ENCODE measurements at places on chromosomes 6 and 20. TPM values are rescaled to one million over a fixed set of nuclear protein-coding genes. Genes with fewer than 3 reads are reported as not detected.

- no peak for DNase-seq
Observed at GRCh38 chr6:125316621-125317020, 14.9 kb upstream of the HDDC2 start.

- DNase-seq: no peak
Observed at GRCh38 chr6:156406099-156406498, 371.1 kb upstream of the ARID1B start.

DNA sequence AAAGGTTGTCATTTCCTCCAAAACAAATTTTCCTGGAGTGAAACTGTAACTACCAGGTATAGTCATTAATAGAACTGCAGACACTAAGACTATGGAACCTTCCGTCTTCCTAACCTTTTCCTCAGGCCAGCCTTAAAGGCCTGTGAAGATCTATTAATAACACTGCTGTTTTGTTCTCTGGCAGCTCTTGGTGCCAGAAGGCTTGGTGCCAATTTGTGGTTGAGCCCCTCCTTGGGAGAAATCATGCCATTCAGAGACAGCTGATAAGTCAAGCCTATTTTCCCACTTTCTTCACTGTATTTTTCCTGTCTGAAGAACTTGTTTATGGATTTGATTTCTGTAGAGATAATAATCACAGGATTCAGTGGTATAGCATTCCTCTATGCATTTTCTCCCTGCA is 64.8 kb downstream of the HCRTR2 start:
- DNase-seq: no peak

DNA sequence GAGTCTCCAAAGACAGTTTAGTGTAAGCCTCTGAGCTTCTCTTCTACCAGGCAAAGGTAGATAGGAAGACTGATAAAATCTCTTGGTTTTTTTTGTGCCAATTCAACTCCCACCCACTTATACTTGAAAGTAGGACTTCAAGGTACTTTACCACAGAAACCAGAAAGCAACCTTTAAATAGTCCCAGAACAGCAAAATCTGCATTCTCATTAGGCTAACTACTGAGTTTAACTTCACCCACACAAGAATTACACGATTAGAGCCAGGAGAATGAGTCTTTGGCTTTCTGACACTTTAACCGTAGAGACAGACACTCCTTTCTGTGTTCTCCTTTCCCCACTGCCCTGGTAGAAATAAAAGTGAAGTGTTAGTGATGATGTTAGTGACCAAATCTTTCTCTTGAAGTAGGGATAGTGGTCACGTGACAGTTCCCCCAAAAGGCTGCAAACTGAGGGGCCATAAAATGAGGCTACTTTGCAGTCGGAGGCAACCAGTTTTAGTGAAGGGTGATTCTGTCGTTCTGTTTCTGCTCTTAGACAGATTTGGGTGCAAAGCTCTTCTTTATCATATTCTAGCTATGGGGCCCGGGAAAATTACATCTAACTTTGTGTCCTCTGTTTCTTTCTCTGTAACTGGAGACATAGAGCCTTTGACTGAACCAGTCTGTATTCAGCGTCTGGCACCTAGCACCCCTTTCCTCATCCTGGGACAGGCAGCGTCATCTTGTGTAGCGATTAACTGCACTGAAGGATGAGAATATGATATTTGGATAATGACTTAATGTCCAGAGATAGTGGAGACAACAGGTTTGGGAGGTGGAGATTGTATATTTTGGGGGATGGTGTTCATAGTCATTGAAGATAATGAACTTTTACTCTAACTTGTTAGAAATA is 206.4 kb upstream of the CITED2 start:
- DNase-seq: no peak

DNA sequence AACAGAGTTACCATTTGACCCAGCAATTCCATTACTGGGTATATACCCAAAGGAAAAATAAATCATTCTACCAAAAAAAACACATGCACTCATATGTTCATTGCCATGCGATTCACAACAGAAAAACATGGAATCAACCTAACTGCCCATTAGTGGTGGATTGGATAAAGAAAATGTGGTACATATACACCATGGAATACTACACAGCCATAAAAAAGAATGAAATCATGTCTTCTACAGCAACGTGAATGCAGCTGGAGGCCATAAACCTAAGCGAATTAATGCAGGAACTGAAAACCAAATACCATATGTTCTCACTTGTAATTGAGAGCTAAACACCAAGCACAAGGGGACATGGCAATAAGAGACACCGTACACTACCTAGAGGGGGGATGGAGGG is 12.5 kb downstream of the RALGAPA2 start:
- no peak for DNase-seq

DNA sequence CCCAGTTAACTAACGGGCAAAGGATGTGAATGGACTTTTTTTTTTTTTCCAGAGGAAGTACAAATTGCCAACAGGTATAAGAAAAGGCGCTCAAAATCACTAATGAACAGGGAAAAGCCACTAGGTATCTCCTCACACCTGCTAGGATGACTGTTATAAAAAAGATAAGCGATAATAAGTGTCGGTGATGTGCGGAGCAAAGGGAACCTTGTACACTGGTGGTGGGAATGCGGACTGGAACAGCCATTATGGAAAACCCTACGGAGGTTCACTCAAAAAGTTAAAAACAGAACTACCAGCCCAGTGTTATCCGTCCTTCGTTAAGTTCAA is 787 bp upstream of the RAB32 start:
- no peak for DNase-seq

DNA sequence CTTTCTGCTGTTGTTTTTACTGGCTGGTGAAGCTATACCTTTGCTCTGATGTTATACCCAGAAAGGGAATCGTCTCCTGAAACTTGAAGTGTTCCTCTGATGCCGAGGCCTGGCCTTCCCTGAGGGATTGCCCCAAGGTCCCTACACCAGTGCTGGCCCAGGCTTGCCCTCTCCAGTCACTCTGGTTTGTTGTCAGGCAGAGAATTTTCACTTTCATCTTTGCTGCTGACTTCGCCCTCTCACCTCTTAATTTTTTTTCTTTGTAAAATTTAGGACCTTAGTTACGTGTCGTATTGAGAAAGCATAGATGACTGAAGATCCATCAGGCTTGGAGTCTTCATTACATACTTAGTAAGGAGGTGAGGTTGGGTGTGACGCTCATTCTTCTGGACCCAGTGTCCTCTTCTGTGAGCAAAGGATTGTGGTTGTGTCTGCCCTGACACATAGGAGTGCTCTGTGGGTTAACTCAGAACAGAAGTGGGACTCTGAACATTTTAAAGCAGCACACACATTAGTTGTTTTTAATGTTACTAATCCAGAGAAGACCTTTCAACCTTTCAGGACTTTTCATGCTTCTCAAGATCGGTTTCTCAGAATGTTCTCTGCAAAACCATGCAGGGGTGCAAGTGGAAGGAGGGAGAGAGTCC is 45.4 kb downstream of the TULP4 start:
- no peak for DNase-seq

DNA sequence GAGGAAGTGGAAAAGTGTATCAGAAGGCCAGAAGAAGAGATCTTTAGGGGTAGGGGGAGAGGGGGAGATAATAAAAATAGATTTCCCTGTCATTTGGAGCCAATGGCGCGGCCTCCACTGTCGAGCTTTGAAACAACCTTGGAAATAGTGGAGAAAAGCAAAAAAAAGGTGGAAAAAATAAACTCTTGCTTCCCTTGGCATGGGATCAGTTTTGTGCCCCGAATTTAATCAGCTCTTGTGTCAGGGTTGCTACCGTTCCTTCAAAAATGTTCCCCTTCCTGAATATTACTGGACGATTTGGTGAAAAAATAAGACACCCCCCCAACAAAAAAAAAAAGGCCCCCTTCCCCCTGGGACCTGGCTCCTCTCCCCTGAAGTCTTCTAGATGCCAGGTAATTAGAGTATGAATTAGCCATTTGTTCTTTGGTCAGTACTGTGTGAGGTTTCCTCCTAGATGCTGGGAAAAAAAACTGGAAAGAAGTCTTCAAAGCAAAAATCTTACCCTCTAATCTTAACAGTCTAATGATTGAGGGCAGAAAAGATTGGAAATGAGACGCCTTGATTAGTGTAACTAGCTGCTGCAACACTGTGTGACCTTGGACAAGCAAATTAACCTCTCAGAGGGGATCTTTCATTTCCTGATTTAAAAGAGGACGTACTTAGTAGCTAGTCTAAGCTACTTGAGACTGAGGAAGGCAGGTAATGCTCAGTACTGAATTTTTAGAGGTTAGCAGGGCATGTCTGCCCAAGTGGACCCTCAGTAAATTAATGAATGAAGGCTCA is 872 bp upstream of the RBM39 start:
- no peak for DNase-seq

DNA sequence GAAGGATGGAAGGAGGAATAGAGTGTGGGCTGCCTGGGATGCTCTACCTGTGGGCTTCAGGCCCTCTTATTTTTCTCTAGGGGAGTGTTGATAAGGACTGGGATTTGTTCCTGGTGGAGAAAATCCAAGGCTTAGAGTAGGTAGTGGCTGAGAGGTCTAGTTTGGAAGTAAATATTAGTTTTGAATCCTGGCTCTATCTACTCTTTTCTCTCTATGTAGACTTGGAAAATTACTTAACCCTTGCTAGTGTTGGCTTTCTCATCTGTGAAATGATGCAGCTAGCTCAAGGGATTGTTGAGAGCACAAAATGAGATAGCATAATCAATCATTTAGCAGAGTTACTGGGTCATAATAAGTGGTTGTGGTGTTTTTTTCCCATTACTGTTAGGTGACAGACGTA is 102.7 kb upstream of the MLIP start:
- no peak for DNase-seq

- no peak for DNase-seq
Observed at GRCh38 chr6:151359486-151359885, 31.9 kb downstream of the ZBTB2 start.

GRCh38 chr6:54801669-54802068 is 44.9 kb upstream of the FAM83B start:
- DNase-seq: no peak

GRCh38 chr6:159176913-159177312 is 7.7 kb downstream of the FNDC1 start:
- DNase-seq: no peak

DNA sequence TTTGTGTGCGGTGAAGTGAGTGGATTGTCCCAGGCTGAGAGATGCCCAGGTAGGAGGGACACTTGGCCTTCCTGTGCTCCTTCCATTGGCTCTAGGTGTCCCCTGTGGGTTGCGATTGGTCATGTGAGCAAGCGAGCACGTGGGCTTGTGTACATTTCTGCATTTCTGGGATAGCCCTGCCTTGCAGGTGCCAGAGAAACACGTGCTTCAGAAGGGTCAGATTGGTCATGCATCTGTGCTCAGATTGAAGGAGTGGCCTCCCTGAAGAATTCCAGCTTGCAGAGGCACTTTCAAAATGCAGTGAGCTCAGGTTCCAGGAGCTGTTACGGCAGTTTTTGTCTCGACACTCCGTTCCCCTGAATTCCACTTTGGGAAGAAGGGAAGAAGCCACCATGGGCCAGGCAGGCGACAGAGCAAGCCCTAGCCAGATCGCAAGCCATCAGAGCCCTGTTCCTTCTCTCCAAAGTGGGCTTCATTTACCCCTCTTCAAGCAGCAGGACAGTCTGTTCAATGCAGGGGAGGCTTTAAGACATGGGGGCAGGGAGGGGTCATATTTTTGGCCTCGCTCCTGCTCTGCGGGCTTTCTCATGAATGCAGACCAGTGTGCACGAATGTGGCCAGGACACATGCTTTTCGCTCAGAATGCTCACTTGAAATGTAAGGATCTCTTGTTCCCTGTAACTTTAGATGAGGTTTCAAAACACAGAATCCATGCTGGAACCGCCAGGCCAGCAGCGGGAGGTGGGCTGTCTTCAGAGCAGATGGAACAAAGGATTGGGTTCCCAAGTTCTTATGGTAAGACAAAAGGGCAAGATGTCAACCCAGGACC is 78.6 kb upstream of the AKAP12 start:
- DNase-seq: no peak

GRCh38 chr6:106973018-106973835 is 1.3 kb downstream of the CD24 start:
- DNase-seq: no peak

GRCh38 chr20:13325033-13325432 is 104.0 kb downstream of the ISM1 start:
- DNase-seq: no peak

- no peak for DNase-seq
Observed at GRCh38 chr20:34512955-34513419, 3.2 kb upstream of the DYNLRB1 start.

DNA sequence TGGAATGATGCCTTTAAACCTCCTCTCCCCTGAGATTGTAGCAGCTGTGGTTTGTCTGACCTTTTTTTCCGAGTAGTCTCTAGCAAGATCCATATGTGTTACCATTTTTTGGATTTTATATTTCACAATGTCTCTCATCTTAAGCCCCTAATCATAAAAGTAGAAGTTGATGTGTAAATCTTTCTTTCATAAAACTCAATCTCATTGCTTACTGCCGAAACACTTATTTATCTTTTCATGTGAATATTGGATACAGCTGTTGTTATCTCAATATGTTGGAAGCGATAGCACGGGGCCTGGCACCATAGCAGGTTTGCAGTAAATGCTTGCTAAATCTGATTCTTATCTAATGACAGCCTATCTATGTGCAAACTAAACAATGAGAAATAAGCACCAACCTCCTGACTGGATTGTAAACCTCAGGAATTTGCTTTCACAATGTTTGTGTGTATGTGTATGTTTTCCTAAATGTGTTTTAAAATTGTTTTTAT is 14.2 kb downstream of the SMPDL3A start:
- DNase-seq: no peak

DNA sequence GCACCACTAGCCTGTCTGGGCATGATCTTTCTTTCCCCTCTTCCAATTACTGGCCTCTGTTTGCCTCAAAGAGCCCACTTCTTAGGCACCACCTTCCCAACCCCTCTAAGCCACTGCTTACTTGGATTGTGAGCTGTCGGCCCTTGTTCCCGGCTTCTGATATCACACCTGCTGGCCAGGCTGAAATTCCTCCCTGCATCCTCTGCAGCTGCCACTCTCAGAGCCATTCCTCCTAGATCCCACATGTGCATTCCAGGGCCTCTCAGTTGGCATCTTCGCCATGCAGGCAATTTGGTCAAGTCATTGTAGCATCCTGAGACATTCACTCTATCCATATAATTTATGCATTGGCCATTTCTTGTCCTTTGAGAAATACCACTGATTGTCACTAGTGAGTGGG is 135.9 kb downstream of the OLIG3 start:
- no peak for DNase-seq

- no peak for DNase-seq
Observed at GRCh38 chr6:109396046-109396718, 13.9 kb upstream of the CD164 start.

GRCh38 chr6:46655803-46656202 is 3.0 kb downstream of the SLC25A27 start:
- no peak for DNase-seq

GRCh38 chr6:96652552-96652951 is 89.6 kb downstream of the FHL5 start:
- DNase-seq: no peak

GRCh38 chr6:144418959-144419545 is 133.9 kb downstream of the UTRN start:
- DNase-seq: no peak

The PPP1R16B gene
- total RNA-seq: 109 TPM

The TNFRSF6B gene
- not detected for total RNA-seq

The IL17F gene
- not detected for total RNA-seq

The SAMD5 gene
- 0.48 TPM for total RNA-seq

The UBE2C gene
- total RNA-seq: 142 TPM

The PPIL6 gene
- total RNA-seq: not detected

The SIRPB1 gene
- 1.6 TPM for total RNA-seq

The NCOA5 gene
- total RNA-seq: 27.5 TPM

The SLC23A2 gene
- total RNA-seq: 21.3 TPM

The RAB23 gene
- 5.1 TPM for total RNA-seq

The OPRM1 gene
- not detected for total RNA-seq

The C4B gene
- 4.2 TPM for total RNA-seq

The TRAPPC3L gene
- not detected for total RNA-seq

The VSTM2L gene
- total RNA-seq: 0.23 TPM

The GLP1R gene
- total RNA-seq: 0.05 TPM

The DEFB129 gene
- not detected for total RNA-seq

The HSPA1L gene
- total RNA-seq: 2.1 TPM
